Suprapubic skin (tissue), 4 donors: ENCODE measurements at places on chromosomes 2 and 18. TPM values are rescaled to one million over a fixed set of nuclear protein-coding genes. Genes with fewer than 3 reads are reported as not detected.

GRCh38 chr18:24875286-24875685 is 414.8 kb downstream of the HRH4 start:
- H3K4me1 ChIP-seq, result no peaks in the 10 kb centered on the region
- no peaks in the 10 kb centered on the region for H3K27me3 ChIP-seq
- H3K36me3 ChIP-seq, result no peaks in the 10 kb centered on the region
- no peak overlapping the region for H3K27ac ChIP-seq
- DNase-seq, result no peak
- H3K4me3 ChIP-seq, result no peak overlapping the region

GRCh38 chr18:13918898-13919297 is 3.6 kb upstream of the MC2R start:
- no peak overlapping the region for H3K4me3 ChIP-seq
- no peaks in the 10 kb centered on the region for H3K36me3 ChIP-seq
- H3K27ac ChIP-seq, result no peak overlapping the region
- peaks cover 13% of the 10 kb centered on the region for H3K4me1 ChIP-seq
- no peak for DNase-seq

- H3K27me3 ChIP-seq, result no peaks in the 10 kb centered on the region
- H3K4me3 ChIP-seq, result no peak overlapping the region
- no peak for DNase-seq
- no peak overlapping the region for H3K27ac ChIP-seq
- H3K4me1 ChIP-seq, result no peaks in the 10 kb centered on the region
These were observed 30.6 kb upstream of the EPG5 start for GRCh38 chr18:45997700-45998151.

DNA sequence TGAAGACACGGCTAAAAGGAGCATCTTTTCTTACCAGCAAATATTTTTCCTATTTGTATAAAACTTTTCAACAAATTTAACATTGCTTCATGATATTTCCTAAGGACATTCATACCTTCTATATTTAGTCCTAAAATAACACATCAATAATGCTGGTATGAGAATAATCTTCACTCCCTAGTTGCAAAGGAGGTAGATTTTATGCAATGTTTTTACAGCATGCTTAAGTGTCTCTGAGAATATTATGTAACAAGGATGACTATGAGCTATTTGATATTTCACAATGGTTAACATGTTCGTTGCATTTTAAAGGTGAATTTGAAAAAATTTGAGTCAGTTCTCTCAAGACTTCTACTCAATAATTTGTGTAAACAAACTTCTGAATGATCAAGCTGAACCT is 506.7 kb downstream of the NUP35 start:
- H3K4me3 ChIP-seq, result no peak overlapping the region
- H3K27ac ChIP-seq, result no peak overlapping the region
- no peaks in the 10 kb centered on the region for H3K36me3 ChIP-seq

DNA sequence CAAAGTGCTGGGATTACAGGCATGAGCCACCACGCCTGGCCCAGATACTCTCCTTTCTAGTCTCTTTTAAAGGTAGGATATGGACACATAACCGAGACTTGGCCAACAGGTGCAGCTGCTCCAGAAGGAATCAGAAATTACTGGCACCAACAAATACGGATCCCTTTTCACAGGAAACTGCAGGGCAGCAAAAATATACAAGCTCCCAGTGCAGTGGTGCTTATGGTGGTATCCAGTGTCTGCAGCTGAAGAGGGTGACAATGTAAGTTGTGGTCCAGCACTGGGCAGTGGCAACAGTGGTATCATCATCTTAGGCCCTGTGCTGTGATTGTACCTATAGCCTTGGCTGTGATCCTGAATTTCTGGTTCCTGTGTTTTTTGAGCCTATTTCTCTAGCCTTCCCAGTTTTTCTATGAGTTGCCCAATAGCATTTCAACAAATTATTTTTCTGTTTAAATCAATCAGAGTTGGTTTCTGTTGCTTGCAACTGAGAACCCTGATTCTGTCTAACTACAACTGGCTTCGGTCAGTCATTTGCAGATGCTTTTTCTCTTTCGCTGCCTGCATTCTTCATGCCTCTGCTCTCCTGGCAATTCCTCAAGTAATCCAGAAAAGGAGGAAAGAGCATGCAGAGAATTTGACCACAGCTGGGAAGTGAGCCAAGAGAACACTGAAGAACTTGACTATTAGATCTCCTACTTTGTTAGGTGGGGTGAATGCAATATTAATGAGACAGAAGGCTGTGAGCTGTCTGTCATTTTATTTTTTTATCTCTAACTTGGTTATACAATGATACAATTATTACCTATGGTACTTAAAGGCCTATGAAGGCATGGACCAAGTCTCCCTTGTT is 30.8 kb upstream of the EML4 start:
- no peak for DNase-seq
- H3K4me1 ChIP-seq, result peaks cover 63% of the 10 kb centered on the region
- H3K36me3 ChIP-seq, result no peaks in the 10 kb centered on the region
- no peak overlapping the region for H3K27ac ChIP-seq
- no peak overlapping the region for H3K4me3 ChIP-seq
- H3K27me3 ChIP-seq, result no peaks in the 10 kb centered on the region

- peaks cover 20% of the 10 kb centered on the region for H3K27me3 ChIP-seq
- no peak overlapping the region for H3K27ac ChIP-seq
- DNase-seq, result peak; percentile 77
- no peaks in the 10 kb centered on the region for H3K36me3 ChIP-seq
These were observed 130.5 kb upstream of the CTDP1 start for GRCh38 chr18:79548986-79549637.

DNA sequence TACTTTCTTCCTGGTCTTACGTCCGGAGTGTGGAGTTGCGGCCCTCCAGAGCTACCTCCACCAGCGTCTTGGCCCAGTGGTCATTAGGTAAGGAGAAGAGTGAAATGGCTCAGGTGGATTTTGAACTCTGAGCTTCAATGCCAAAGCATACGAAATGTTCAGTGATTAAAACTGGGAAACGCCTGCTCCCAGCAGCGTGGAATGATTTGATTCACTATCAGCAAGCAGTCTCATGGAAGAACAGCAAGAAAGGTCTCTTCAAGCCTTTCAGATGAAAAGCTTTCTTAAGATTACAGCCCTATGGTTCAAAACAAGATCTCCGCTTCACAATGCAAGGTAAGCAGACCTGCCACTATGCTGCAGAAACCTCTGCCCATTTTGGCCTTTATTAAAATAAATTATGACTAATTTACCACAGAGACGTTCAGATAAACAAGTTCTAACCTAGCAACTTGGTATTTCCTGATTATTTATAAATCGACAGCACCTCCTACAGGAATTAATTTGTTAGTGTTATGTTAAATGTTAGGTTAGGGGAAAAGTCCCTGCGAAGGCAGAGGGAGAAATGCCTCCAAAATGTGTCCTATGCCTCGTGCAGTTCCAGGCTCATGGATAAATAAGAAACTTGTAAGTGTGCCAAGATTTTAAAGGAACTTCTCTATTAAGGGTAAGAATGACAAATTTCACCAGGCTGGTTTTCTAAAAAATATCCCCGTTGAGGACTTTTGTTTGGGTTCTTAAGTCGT is 10.1 kb downstream of the SP9 start:
- H3K27ac ChIP-seq, result no peak overlapping the region
- H3K4me1 ChIP-seq, result peaks cover 53% of the 10 kb centered on the region
- peaks cover 47% of the 10 kb centered on the region for H3K27me3 ChIP-seq

- peak overlapping the region; percentile 65 for H3K27ac ChIP-seq
- H3K27me3 ChIP-seq, result no peaks in the 10 kb centered on the region
- H3K36me3 ChIP-seq, result no peaks in the 10 kb centered on the region
- no peak overlapping the region for H3K4me3 ChIP-seq
- peaks cover 4% of the 10 kb centered on the region for H3K4me1 ChIP-seq
- no peak for DNase-seq
These were observed 542.8 kb upstream of the ID2 start for GRCh38 chr2:8138923-8139667.

DNA sequence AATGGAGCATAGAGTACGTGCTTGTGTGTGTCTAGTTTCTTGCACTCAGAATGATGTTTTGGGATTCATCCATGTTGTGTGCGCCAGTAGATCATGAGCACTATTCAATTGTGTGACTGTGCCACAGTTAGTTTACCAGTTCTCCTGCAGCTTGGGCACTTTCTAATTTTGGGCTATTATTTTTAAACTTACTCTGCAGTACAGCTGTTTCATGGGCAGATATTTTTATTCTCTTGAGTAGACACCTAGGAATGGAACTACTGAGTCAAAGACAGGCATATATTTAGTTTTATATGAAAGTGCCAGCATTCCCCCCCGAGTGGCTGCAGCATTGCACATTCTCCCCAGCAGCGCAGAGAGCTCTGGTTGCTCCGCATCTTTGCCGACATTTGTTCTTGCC is 74.8 kb downstream of the IL1R2 start:
- H3K27me3 ChIP-seq, result no peaks in the 10 kb centered on the region
- no peak overlapping the region for H3K27ac ChIP-seq
- no peak overlapping the region for H3K4me3 ChIP-seq
- DNase-seq, result no peak
- no peaks in the 10 kb centered on the region for H3K36me3 ChIP-seq

- peaks cover 13% of the 10 kb centered on the region for H3K4me1 ChIP-seq
- H3K4me3 ChIP-seq, result no peak overlapping the region
- no peaks in the 10 kb centered on the region for H3K36me3 ChIP-seq
These were observed 138.3 kb downstream of the PXDN start for GRCh38 chr2:1606046-1606400.

The IL36A gene
- total RNA-seq, result not detected

The RAB10 gene
- 171 TPM for total RNA-seq

The RPRM gene
- not detected for total RNA-seq

The CFLAR gene
- 250 TPM for total RNA-seq

The SPDYA gene
- 0.76 TPM for total RNA-seq

The VWA3B gene
- total RNA-seq, result not detected

The ACTG2 gene
- total RNA-seq, result 43.5 TPM

The LOXHD1 gene
- total RNA-seq, result 0.18 TPM
